Cardiac muscle cell (in vitro differentiated cells and primary cell): ENCODE measurements at places on chromosomes 4 and X. TPM values are rescaled to one million over a fixed set of nuclear protein-coding genes. Genes with fewer than 3 reads are reported as not detected.

DNA sequence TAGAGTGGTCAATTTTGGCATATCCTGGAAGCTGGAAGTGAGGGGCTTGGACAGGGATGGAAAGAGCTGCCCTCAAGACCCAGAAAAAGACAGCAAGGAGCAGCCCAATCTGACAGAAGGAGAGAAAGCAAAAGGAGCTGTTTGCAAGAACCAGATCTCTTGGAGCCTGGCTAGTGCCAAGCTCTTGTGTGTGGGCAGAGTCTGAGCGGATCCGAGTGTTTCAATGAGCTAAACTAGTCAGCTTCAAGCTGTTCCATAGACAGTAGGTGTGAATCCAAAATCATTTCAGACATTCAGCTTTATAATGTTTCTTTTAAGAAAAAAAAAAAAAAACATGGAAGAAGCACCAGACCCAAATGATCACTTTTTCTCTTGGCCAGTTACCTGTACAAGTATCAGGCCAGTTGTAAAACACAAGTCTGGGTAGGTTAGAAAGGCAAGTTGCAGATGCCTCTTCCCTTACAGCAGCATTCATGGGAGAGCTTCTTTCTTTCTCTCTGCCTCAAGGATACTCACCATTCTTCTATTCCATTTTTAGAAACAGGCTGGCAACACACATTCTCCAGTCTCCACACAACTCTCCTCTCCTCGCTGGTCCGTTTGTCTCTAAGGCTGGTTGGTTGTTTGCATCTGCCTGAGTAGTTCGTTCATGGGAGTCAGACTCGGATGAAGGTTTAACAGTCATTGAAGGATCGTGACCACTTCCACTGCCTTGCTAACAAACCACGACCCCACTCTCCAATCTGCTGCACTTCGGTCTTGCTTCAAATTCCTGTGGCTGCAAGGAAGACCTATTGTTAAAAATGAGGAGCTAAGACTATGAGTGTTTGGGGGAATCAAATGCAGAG, 105.2 kb upstream of the GATB start:
- H3K4me1 ChIP-seq: no peaks in the 10 kb centered on the region
- H3K27ac ChIP-seq: no peak overlapping the region
- no peak overlapping the region for H3K4me3 ChIP-seq
- no peak for DNase-seq
- H3K36me3 ChIP-seq: no peaks in the 10 kb centered on the region

Gene XG
- not detected in 2 replicates for total RNA-seq

DNA sequence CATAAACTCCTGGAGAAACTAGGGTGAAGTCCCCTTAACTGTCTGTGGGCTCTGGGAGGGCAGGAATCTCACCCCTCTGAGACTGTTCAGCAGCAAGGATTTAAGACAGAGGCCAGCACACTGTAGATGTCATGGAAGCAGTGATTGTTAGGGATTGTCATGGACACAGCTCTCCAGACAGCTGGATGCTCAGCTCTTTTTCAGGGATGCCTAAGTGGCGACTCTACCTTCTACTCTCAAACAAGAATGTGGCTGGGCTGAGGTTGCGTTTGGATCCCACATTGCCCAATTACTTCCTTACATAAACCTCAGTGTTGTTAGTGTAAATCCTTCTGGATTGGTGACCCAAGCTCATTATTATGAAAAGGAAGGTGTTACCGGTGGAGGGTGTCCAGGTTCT, 291.9 kb upstream of the VCX3A start:
- H3K27me3 ChIP-seq: no peaks in the 10 kb centered on the region
- H3K4me1 ChIP-seq: no peaks in the 10 kb centered on the region
- H3K4me3 ChIP-seq: no peak overlapping the region
- H3K27ac ChIP-seq: no peak overlapping the region
- no peaks in the 10 kb centered on the region for H3K36me3 ChIP-seq

- no peak for DNase-seq
- H3K4me3 ChIP-seq: no peak overlapping the region
- H3K36me3 ChIP-seq: no peaks in the 10 kb centered on the region
- H3K27me3 ChIP-seq: no peaks in the 10 kb centered on the region
- H3K27ac ChIP-seq: no peak overlapping the region
Observed at GRCh38 chrX:135411893-135412292, 9.9 kb upstream of the SMIM10L2A start.

DNA sequence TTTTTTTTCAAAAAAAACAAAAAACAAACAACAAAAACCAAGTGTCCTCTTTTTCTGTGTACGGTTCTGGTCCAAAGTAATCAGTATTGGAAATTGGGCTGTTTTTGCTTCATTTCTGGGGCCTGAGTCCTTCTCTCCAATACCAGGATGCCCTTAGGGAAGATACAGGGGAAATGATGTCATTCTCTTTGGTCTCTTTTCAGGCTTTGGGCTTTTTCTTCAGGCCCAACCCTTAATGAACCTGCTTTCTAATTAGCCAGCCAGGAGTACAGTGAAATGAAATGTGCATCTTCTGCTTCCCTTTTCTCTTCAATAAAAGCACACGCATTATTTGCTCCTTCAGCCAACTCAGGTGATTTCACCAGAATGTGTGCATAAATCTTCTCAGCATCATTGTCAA, 52.6 kb upstream of the RBPJ start:
- DNase-seq: no peak
- no peaks in the 10 kb centered on the region for H3K4me1 ChIP-seq
- H3K27me3 ChIP-seq: no peaks in the 10 kb centered on the region

DNA sequence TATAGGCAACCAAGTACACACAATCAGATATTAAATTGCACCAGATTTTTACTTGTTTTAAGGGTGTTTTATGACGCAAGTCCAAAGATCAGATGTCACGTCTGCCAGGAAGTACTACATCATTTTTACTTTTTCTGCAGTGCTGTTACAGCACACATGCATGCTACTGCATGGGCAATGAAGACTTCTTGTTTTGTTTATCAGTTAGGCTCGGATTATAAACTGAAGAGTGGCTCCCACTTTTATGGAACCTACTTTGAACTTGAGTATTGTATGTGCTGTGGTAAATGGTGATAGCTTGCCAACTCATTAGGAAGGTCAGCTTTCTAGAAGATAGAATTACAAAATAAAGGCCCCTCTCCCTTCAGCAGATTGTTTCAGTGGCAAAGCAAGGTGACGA, 131.6 kb downstream of the CEP135 start:
- no peaks in the 10 kb centered on the region for H3K36me3 ChIP-seq
- no peak overlapping the region for H3K27ac ChIP-seq
- no peak overlapping the region for H3K4me3 ChIP-seq
- peaks cover 3% of the 10 kb centered on the region for H3K4me1 ChIP-seq

GRCh38 chr4:144288011-144288903, 147.7 kb upstream of the GYPA start:
- no peak for DNase-seq
- H3K4me3 ChIP-seq: no peak overlapping the region
- H3K27ac ChIP-seq: no peak overlapping the region
- no peaks in the 10 kb centered on the region for H3K4me1 ChIP-seq
- no peaks in the 10 kb centered on the region for H3K36me3 ChIP-seq

- H3K27ac ChIP-seq: no peak overlapping the region
- H3K36me3 ChIP-seq: no peaks in the 10 kb centered on the region
- DNase-seq: no peak
- H3K4me1 ChIP-seq: no peaks in the 10 kb centered on the region
- no peak overlapping the region for H3K4me3 ChIP-seq
Observed at GRCh38 chr4:169100670-169101101, 90.6 kb upstream of the CBR4 start.

GRCh38 chr4:125365731-125366130, 51.0 kb downstream of the FAT4 start:
- no peak for DNase-seq
- H3K36me3 ChIP-seq: no peaks in the 10 kb centered on the region

- no peaks in the 10 kb centered on the region for H3K36me3 ChIP-seq
- no peaks in the 10 kb centered on the region for H3K4me1 ChIP-seq
- no peak for DNase-seq
- no peak overlapping the region for H3K4me3 ChIP-seq
Observed at GRCh38 chrX:22577181-22577580, 304.5 kb downstream of the CBLL2 start.

Gene WDR17
- 0.39 and 0.95 TPM in 2 replicates for total RNA-seq

DNA sequence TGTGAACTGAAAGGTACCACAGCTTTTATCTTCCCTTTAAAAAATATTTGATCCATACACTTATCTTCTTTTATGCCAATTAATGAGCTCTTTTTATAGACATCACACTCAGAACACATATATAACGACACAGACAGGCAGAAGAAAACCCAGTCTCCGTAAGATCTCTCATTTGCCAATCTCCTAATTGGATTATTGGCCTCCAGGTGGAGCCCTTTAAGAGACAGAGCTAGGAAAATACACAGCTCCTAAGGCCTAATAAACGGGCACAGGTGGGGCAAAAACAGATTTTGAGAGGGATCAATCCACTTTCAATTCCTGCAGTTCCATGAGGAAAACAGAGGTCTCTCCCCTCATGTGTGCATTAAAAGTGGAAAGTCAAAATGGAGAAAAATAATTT, 1495.4 kb downstream of the RPA4 start:
- DNase-seq: no peak
- no peaks in the 10 kb centered on the region for H3K27me3 ChIP-seq
- no peak overlapping the region for H3K4me3 ChIP-seq
- no peak overlapping the region for H3K27ac ChIP-seq
- H3K36me3 ChIP-seq: no peaks in the 10 kb centered on the region
- no peaks in the 10 kb centered on the region for H3K4me1 ChIP-seq

DNA sequence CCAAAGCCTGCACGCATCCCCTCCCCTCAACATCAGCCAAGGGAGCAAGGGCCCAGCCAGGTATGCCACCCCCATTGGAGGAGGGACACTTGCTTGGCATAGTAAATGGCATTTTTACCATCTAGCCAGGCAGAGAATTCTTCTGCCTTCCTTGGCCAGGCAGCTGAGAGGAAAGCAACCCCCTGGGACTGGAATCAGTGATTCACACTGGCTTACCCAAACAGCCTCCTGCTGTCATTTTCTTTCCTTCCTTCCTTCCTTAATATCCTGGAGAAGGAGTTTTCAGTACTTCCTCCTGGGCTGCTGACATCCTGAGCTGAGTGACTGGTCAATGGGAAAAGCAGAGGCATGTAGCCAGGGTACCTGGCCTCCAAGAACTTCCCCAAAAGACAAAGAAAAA, 28.6 kb upstream of the KIAA1210 start:
- no peaks in the 10 kb centered on the region for H3K4me1 ChIP-seq
- no peak overlapping the region for H3K4me3 ChIP-seq
- no peak for DNase-seq
- no peaks in the 10 kb centered on the region for H3K27me3 ChIP-seq
- no peaks in the 10 kb centered on the region for H3K36me3 ChIP-seq

DNA sequence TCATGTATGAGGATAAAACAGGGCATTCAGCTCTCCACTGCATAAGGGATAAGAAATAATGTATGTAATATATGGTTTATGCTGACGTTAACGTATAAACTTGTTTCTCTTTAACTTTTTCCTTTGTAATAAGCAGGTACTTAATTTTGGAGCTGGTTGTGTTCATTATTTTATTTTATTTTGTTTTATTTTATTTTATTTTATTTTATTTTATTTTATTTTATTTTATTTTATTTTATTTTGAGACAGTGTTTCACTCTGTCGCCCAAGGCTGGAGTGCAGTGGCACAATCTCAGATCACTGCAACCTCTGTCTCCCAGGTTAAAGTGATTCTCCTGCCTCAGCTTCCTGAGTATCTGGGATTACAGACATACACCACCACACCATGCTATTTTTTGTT, 1932.6 kb upstream of the TENM3 start:
- H3K4me3 ChIP-seq: no peak overlapping the region
- no peak overlapping the region for H3K27ac ChIP-seq
- no peaks in the 10 kb centered on the region for H3K36me3 ChIP-seq
- H3K27me3 ChIP-seq: no peaks in the 10 kb centered on the region
- H3K4me1 ChIP-seq: no peaks in the 10 kb centered on the region
- no peak for DNase-seq

DNA sequence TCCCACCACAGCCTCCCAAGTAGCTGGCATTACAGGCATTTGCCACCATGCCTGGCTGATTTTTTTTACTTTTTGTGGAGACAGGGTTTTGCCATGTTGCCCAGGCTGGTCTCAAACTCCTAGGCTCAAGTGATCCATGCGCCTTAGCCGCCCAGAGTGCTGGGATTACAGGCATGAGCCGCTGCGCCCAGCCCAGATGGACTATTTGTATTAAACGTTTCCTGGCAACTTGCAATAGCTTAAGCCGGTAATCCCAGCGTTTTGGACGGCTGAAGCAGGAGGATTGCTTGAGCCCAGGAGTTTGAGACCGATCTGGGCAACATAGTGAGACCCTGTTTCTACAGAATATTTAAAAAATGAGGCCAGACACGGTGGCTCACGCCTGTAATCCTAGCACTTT, 18.4 kb downstream of the UBE2K start:
- H3K36me3 ChIP-seq: no peaks in the 10 kb centered on the region
- peaks cover 11% of the 10 kb centered on the region for H3K4me1 ChIP-seq
- H3K4me3 ChIP-seq: no peak overlapping the region
- H3K27me3 ChIP-seq: no peaks in the 10 kb centered on the region
- DNase-seq: no peak

- peaks cover 40% of the 10 kb centered on the region for H3K4me1 ChIP-seq
- H3K36me3 ChIP-seq: no peaks in the 10 kb centered on the region
- H3K4me3 ChIP-seq: no peak overlapping the region
- no peak overlapping the region for H3K27ac ChIP-seq
- H3K27me3 ChIP-seq: no peaks in the 10 kb centered on the region
Observed at GRCh38 chr4:87057835-87058355, 123.1 kb downstream of the AFF1 start.

DNA sequence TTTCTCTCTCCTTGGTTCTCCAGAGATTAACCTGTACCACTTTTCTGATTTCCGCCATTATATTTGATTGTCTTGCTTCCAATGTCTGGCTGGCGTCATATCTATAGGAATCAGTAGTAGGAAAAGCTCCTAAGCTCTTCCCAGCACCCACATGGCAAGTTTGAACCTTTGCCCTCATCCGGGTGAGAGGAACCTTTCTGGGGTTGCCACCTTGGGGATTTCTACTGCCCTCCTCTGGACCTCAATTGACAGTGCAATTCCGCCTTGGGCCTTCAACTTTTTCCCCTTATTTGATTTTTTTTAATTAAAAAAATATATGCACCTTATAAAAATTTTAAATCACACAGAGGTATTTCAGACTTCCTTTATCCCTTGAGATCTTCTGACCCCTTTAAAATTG, 2.0 kb upstream of the CXorf66 start:
- H3K27me3 ChIP-seq: no peaks in the 10 kb centered on the region
- no peaks in the 10 kb centered on the region for H3K36me3 ChIP-seq
- no peak overlapping the region for H3K27ac ChIP-seq

GRCh38 chrX:48835524-48836329, at the start of gene PCSK1N:
Gene PCSK1N (minus strand): TSS chrX:48835610. CDS start chrX:48835532, 78 bp downstream.
- H3K27ac ChIP-seq: no peak within 1 kb of the TSS
- no peaks in the 10 kb centered on the region for H3K36me3 ChIP-seq
- H3K4me3 ChIP-seq: peak within 1 kb of the TSS; percentile 41

DNA sequence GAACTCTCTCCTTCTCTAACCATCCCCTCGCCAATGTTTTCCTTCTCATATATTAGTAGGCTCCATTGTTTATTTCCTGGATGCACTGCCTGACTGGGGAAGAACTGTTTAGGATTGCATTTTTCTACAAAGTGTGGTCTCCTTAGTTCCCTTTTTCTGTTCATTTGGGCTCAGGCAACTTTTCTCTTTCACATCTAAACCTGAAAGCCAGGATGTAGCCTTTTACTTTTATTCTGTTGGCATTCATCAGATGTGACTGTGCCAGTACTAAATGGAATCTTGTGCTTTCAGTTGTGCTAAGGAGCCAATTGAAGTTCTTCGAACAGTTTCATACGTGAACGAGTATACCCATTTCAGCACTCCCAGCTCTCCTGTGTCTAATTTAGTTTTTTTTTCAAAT, 59.8 kb downstream of the DDIT4L start:
- H3K4me3 ChIP-seq: no peak overlapping the region
- H3K36me3 ChIP-seq: no peaks in the 10 kb centered on the region
- no peaks in the 10 kb centered on the region for H3K27me3 ChIP-seq

Gene KIAA1210
- total RNA-seq: not detected in 2 replicates

Gene WNK3
- 4.9 and 5.6 TPM in 2 replicates for total RNA-seq

Gene LDB2
- total RNA-seq: 7.4 and 12.4 TPM in 2 replicates
